CD8-positive, alpha-beta T cell (primary cell): ENCODE measurements at places on chromosomes 7 and 10.
A peak's percentile ranks its signal among the peaks of the same experiment; 100 is the strongest.

- DNase-seq = no peak
These were observed 72.0 kb upstream of the HECW1 start for GRCh38 chr7:43040461-43040860.

GRCh38 chr10:57303566-57303965 lies 942.5 kb upstream of the ZWINT start:
- no peak for DNase-seq

DNA sequence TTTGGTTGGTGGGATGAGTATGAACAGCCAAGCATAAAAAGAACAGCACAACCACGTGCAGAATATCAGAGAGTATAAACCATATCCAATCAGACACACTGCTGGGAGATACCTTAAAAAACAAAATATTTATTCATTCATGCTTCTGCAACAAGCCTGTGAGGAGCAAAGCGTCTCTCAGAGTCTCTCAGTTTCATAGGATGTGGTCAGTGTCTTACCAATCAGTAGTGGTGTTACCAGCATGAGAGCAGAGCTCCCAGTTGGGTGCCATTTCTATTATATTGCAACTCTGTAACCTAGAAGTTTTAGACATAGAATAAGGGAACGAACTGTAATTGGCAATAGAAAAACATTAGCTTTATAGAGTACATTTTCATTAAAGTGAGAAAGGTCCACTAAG lies 445.9 kb upstream of the LRRN3 start:
- DNase-seq = no peak

DNA sequence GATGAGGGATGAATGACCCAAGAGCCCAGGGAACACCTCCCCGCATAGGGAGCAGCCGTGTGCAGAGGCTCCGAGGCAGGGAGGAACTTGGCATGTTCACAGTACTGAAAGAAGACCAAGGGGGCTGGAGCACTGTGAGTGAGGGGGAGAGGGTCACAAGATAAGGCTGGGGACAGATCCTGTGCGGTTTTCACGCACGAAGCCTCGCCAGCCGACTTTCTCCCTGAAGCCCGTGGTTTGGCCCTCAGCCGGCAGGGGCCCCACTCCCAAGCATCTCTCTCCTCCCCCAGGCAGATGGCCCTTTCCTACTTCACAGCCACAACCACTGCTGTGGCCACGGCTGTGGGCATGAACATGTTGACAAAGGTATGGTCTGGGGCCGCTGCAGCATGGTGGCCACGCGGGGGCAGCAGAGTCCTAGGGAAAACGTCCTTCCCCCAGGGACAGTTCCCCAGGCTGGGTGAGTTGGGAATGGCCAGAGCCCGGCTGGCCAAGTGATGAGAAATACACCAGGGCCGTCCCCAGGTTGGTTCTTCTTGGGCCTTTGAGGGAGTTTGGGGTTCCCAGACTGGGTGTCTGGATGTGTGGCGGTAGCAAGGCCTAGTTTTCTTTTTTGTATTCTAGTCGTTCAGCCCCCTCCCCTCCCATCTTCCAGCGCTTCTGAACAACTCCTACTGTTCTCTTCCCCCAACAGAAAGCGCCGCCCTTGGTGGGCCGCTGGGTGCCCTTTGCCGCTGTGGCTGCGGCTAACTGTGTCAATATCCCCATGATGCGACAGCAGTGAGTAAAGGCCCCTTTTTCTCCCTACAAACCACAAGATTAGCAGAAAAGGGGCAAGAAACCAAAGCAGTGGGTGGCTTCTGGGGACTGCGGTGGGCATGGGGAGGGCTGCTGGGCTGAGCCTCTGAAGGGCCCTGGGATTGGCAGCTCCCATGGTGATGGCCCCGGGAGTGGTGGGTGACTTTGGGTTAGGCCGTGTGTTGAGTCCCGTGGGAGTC lies 14.4 kb upstream of the WBP1L start:
- DNase-seq = peak; percentile 62

GRCh38 chr7:8481752-8482446 lies 48.5 kb downstream of the NXPH1 start:
- DNase-seq = no peak

GRCh38 chr7:28096713-28097112 lies 83.9 kb downstream of the JAZF1 start:
- DNase-seq = peak; percentile 73
